Activated CD4-positive, alpha-beta T cell treated with anti-CD3 and anti-CD28 coated beads for 48 hours (primary cell): ENCODE measurements at places on chromosomes 5 and 9.

DNA sequence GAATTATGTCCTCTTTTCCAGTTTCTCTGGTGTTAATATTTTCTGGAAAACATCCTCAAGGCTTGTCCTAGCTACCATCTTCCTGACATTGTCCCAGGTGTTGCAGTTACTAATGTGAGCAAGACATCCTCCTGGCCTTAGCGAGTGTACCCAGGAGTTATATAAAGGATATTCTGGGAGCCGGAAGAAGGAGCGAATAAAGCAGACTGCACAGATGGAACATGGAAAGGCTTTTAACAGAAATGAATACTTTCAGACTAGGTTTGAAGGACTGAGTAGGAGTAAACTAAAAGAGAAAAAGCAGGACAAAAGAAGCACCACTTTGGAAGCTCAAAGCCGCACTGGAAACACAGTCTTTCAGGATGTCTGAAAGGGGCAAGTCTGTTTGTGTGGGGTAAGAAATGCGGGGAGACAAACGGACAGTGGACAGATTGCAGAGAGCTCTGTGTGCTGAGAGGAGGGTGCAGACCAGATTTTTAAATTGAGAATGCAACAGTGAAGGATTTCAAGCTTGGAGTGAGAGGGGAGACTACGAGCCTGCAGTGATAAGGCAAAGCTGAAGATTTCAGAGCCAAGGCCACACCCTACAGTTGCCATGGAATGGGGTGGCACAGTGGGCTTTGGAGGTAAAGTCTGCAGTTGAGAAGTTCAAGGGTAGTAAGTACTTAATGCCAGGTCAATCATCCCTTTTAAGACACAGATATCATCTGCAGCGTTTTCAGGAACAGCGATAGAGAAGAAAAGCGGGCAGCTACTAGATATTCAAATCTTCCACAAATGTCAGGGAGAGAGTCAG lies 94.1 kb upstream of the TAF11L2 start:
- no peak for DNase-seq

DNA sequence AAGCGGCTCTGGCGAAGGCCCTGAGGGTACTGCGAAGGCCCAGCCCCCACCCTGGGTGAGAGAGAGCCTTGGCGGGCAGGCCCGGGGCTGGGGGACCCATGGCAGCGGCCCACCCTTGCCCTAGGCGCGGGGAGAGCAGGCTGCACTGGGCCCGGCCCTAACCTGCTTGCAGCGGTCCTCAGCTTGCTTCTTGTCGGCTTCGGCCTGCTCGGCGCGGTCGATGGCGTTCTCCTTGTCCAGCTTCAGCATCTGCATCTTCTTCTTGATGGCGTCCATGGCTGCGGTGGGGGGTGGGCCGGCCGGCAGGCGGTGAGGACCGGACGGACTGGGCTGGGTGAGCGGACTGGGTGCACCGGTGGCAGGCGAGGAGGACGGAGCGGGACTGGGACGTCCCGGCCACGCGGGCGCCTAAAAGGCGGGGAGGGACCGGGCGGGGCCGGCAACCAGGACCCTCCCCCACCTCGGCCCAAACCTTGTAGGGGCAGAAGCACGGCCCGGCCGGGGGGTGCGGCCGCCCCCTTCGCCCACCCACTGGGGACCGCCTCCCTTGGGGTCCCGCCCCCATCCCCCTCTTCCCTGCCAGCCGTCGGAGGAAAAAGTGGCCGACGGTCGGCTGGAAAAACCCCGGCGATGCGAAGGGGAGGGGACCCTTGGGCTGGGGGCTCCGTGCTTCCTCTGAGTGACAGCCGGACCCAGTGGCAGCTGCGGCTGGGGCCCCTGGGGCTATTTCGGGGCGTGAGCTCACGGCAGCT lies at the start of gene TPM2:
TSS of gene TPM2 (minus strand) at position 384 of the 752 bp plus-strand sequence. CDS start at position 276, 108 bp downstream.
- no peak for DNase-seq

DNA sequence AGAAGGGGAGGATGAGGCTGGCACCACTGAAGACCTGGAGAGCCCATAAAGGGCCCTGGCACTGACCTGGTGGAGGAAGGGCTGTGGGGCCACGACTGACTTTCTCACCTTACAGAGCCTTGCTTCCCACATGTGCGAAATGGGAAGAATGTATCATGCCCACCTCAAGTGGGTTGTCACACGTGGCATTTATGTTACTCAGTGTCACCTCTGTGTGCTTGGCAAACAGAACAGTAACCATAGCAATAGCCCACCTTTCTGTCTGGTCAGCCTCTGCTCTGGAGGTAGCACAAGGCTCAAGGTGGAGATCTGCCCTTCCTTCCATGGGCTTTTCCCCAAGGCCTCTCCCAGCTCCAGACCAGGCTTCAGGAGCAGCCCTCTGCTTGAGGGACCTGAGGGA lies 16.7 kb downstream of the TCF7 start:
- DNase-seq = peak; percentile 57

GRCh38 chr5:8059337-8059736 lies 190.4 kb downstream of the MTRR start:
- DNase-seq = no peak

DNA sequence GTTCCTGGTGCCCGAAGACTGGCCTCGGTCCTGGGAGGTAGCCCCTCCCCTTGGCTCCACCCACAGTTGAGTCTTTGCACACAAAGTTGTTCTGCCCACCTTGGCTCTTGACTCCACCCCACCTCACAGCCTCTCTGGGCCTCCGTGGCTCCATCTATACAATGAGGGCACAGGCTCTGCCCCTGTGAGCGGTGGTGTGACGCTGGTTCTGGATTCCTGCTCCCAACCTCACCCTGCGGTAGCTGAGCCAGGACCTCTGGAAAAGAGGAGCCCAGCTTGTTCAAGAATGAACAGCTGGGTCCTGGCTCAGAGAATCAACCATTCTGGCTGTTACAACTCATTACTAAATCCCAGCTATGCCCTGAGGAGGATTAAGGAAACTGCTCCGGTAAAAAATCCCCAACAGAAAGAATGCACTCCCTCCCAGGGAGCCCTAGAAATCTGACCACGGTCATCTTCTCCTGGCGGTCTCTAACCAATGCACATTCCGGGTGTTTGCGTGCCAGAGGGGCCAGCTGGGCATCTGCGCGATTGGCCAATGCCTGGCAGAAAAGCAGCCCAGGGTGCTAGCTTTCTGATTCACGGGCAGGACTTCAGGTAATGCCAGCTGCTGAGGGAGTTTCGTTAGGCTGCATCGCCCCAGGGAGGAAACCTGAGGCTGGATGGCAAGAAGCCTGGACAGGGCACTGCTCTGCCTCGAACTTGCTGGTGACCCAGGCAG lies 9.9 kb upstream of the GRHPR start:
- DNase-seq = no peak

- no peak for DNase-seq
These were observed 786 bp downstream of the PCDHB5 start for GRCh38 chr5:141135718-141136266.

GRCh38 chr5:156450778-156451177 lies 123.8 kb downstream of the SGCD start:
- DNase-seq = no peak

GRCh38 chr5:166088389-166089039 lies 2202.9 kb upstream of the WWC1 start:
- no peak for DNase-seq

DNA sequence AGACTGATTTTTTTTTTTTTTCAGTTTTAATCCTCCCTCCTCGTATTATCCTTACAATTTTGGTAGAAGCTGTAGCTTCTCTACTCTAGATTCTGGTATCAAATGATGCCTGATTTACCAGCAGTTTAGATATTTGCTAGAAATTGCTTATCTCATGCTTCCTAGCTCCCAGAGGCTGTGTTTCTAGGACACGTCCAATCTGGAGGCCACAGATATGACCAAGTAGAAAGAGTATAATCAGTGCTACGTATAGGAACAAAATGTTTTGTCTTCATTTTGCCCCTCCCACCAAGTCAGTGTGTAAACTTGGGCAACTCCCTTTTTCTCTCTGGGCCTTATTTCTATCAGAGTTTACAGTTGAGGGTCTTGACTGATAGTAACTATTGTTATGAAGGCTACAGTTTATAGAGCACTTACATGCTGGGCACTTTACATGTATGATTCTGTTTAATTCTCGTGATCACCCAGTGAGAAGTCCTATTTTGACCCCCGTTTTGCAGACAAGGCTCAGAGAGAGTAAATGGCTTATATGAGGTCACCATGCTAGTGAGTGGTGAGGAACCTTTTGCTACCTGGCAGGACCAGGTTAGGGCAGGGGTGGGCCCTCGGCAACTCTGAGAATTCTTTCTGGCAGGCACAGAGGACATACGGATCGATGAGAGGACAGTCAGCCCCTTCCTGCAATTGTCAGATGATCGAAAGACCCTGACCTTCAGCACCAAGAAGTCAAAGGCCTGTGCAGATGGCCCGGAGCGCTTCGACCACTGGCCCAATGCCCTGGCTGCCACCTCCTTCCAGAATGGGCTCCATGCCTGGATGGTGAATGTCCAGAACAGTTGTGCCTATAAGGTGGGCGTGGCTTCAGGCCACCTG lies 7.6 kb downstream of the HDHD3 start:
- no peak for DNase-seq

GRCh38 chr5:72386639-72387038 lies 66.5 kb downstream of the PTCD2 start:
- no peak for DNase-seq
